ENCODE measurements at places on chromosomes 13 and 19. TPM values are rescaled to one million over a fixed set of nuclear protein-coding genes. Genes with fewer than 3 reads are reported as not detected.

Gene PRR19
- total RNA-seq: 0.46 TPM

- no peaks in the 10 kb centered on the region for H3K36me3 ChIP-seq
- no peaks in the 10 kb centered on the region for H3K4me1 ChIP-seq
- H3K27ac ChIP-seq: no peak overlapping the region
- no peaks in the 10 kb centered on the region for H3K27me3 ChIP-seq
Observed at GRCh38 chr13:111929036-111929616, 137.8 kb upstream of the SOX1 start.

DNA sequence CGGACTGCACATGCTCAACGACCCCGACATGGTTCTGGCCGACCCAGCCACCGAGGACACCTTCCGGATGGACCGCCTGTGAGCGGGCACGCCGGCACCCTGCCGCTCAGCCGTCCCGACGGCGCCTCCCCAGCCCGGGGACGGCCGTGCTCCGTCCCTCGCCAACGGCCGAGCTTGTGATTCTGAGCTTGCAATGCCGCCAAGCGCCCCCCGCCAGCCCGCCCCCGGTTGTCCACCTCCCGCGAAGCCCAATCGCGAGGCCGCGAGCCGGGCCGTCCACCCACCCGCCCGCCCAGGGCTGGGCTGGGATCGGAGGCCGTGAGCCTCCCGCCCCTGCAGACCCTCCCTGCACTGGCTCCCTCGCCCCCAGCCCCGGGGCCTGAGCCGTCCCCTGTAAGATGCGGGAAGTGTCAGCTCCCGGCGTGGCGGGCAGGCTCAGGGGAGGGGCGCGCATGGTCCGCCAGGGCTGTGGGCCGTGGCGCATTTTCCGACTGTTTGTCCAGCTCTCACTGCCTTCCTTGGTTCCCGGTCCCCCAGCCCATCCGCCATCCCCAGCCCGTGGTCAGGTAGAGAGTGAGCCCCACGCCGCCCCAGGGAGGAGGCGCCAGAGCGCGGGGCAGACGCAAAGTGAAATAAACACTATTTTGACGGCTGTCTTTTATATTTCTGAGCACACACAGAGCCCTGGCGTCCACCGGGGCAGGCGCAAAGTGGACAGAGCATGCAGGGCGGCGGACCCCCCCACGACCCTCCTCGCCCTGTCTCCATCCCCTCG, 13.6 kb downstream of the COMP start:
- no peak overlapping the region for H3K4me3 ChIP-seq
- no peaks in the 10 kb centered on the region for H3K27me3 ChIP-seq
- H3K27ac ChIP-seq: no peak overlapping the region
- no peaks in the 10 kb centered on the region for H3K36me3 ChIP-seq

GRCh38 chr13:107124129-107124718, 556.3 kb upstream of the ARGLU1 start:
- no peak overlapping the region for H3K4me3 ChIP-seq
- DNase-seq: no peak
- H3K27ac ChIP-seq: no peak overlapping the region
- H3K4me1 ChIP-seq: no peaks in the 10 kb centered on the region

GRCh38 chr19:12800923-12801465, 606 bp downstream of the PRDX2 start:
- peak overlapping the region; percentile 86 for H3K27ac ChIP-seq
- H3K4me1 ChIP-seq: peaks cover 16% of the 10 kb centered on the region
- peak overlapping the region; percentile 88 for H3K4me3 ChIP-seq

DNA sequence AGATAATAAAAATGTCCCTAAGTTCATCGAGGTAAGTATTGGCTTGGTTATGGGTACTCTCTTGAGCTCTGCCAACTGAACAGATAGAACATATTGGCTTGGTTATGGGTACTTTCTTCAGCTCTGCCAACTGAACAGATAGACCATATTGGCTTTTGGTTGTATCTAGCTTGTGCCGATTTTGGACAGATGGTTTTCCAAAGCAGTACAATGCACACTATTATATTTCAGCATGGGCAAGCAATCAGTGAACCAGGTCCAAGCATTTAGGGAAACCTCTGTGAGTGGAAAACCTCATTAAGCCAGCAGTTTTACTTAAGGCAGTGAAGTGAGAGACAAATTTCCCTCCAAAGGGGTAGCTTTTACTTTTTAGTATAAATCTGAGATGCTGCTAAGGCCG, 1440.5 kb upstream of the SPRY2 start:
- no peak overlapping the region for H3K27ac ChIP-seq
- H3K4me3 ChIP-seq: no peak overlapping the region
- H3K4me1 ChIP-seq: no peaks in the 10 kb centered on the region
- no peak for DNase-seq
- H3K36me3 ChIP-seq: no peaks in the 10 kb centered on the region

- H3K27ac ChIP-seq: peak overlapping the region; percentile 94
- H3K4me1 ChIP-seq: peaks cover 19% of the 10 kb centered on the region
- H3K27me3 ChIP-seq: no peaks in the 10 kb centered on the region
- H3K36me3 ChIP-seq: peaks cover 67% of the 10 kb centered on the region
- no peak for DNase-seq
- peak overlapping the region; percentile 85 for H3K4me3 ChIP-seq
Observed at GRCh38 chr19:54451331-54451871, 2.4 kb downstream of the LENG8 start.

- no peak for DNase-seq
- no peak overlapping the region for H3K27ac ChIP-seq
- no peaks in the 10 kb centered on the region for H3K4me1 ChIP-seq
- no peaks in the 10 kb centered on the region for H3K27me3 ChIP-seq
Observed at GRCh38 chr13:24007979-24008620, 110.8 kb upstream of the C1QTNF9B start.
